Fibroblast of villous mesenchyme (primary cell): ENCODE measurements at places on chromosomes 2 and 18.

- no peak for DNase-seq
Observed at GRCh38 chr18:13487237-13487636, 239.1 kb downstream of the FAM210A start.

GRCh38 chr18:24373328-24373727 lies 24.3 kb downstream of the OSBPL1A start:
- no peak for DNase-seq

DNA sequence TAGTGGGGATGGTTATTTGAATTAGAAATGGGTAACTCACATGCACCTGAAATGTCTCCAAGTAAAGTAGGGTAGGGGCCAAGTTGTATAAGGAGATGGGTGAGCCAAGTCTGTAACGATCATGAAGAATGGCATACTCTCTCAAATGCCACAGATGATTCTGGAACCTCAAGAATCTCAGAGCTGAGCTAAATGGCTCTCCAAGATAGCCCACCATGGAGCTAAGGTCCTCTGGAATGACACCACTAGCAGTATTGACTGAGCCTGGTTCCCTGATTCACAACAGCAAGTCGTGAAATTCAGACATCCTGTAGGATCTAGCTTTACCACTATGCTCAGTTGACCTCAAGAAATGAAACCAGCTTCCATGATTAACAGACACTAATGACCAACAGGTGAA lies 115.9 kb upstream of the EPAS1 start:
- DNase-seq, result no peak

DNA sequence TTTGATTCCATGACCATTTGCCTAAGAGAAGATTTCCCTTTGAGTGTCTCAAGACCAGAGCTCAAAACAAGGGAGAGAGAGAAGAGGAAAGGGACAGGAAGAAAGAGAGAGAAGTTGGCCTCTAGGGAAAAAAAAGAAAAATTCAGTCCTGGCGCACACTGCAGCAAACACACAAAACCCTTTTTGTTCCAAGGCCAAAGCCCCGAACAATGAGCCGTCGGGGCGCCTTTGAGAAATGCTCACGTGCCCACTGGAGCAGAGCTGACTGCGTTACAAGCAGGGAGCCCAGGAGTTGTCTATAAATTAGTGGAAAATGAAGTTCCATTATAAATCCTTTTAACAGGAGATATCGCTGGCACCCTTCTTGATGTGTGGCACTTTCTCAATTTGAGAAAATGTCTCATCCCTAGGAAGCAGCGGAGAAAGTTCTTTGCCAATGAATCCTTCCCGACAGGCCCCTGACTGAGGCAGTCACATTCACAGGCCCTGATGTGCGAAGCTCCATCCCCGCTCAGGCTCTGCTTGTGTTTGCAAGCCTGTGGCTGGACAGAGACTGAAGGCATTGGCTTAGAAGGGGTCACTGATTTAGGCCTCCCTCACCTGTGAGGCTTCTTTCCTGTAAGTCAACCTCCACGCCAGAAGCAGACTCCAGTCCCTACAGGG lies 32.1 kb upstream of the NCKAP5 start:
- no peak for DNase-seq

- DNase-seq, result peak; percentile 5
Observed at GRCh38 chr2:179825494-179825893, 35.9 kb downstream of the ZNF385B start.

DNA sequence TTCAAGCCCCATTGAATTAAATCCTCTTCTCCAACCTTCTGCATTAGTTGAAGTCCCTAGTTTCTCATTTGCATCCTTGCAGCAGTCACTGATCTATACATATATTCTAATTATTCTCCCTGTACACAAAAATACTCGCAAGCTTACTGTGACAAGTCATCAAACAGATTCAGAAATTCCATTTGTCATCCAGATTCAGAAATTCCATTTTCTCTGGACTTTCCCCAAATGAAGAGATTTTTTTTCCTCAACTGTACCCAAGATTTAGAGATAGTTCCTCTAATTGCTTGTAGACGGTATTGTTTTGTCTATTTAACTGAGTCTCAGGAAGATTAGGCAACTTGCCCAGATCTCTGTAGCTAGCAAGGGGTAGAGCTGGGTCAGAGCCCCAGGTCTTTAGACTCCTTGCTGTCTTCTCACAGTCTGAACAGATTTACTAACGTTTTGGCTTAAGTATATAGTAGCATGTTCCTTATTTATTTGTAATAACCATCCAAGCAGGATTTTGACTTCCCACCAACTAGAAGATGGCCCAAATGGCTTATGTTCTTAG lies 34.2 kb downstream of the RAB12 start:
- peak; percentile 48 for DNase-seq

DNA sequence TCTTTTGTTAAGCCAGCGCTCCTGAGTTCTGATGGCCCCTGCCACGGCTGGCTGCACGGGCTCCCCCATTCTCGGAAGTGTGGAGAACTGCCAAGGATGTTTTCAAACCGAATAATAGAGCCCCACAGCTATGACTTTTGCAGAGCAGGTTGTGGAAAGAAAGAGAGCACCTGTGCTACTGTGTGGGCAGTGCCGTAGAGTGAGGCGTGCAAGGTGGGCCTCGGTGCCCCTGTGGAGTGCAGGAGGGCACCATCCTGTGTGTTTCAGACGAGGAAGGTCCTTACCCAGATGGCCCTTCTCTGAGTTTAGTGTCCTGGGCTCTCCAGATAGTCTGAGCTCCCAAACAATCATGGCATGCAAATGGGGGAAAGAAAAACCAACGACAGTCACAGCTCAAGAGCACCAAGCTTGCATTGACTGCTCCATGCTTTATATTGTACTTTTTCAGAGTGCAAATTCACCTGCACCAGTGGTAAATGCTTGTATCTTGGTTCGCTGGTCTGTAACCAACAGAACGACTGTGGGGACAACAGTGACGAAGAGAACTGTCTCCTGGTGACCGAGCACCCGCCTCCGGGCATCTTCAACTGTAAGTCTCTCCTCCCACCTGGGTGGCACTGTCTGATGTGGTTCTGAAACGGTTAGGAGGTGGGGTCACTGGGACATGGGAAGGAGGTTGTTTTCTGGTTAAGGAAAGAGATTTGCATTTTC lies 219.4 kb downstream of the LDLRAD4 start:
- DNase-seq, result no peak

DNA sequence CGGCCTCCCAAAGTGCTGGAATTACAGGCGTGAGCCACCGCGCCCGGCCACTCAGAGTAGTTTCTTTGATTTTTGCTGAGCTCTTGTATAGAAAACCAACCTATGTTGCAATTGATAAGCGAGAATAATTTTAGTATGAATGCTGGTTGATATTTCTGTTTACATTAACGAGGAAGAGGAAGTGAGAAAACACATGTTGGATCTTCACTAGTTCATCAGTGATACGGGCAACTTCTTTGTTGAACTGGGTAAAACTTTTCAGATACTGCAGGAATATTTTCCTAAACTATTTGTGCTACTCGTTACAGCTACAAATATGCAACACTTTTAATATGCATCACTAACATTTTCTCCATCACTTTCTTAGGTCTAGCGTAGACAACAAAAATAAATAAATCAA lies 67.9 kb upstream of the SLC25A52 start:
- no peak for DNase-seq

DNA sequence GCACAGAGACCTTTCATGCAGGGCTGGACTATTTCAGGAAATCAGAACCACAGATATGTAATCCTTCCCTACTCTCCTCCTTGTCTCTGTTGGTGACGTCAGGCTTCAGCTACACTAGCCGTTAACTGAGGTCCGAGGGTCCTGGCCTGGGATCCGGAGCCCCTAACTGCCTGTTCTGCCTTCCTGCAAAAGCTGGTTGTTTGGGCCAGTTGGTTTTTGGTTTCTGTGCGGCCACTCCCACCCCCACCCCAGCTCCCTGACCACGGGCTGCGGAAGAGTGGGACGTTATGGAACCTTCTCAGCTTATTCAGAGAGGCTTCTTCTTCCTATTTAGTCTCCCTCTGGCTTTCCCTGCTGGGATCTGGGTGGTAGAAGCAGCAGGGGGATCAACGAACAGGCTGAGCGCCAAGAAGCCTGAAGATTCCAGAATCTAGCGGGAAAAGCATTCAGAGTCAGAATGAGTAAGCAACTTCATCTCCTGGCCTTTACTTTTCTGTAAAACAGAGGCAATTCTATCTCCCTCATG lies 49.3 kb upstream of the ROCK2 start:
- peak; percentile 81 for DNase-seq

DNA sequence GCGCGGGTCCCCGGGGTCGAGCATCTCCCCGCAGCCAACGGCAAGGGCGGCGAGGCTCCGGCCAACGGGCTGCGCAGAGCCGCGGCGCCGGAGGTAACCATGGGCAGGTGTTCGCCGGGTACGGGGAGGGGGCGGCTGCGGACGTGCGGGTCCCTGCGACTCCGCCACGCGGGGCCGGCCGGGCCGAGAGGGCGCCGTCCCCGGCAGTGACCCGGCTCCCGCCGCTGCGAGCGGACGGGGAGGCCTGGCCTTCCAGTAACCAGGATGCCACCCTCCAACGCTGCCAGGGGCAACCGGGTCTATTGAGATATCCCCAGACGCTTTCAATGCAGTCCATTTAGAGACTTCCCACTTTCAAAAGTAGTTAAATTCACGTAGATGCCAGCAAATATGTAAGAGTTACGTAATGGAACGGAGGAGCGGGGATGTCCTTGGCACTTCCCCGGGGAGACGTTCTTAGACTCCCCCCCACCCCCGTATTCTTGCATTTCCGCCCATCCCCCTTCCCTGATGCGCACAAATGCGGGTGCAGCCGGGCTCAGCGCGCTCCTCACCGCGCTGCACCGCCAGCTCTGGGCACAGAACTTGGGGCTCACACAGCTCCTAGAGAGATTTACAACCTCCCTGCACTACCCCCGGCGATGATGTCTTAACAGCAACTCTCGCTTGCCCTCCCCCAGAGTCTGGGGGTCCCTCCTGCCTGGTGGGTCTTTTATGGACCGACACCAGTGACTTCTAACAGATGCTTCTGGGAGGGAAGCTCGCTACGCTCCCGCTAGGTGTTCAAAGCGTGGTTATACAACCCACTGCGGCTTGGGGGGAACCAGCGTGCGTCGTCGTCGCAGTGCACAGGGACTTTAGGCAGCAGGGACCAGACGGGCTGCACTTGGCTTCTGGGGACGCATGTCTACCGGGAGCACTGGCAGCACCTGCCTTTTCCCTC lies 657 bp downstream of the SGPP2 start:
- DNase-seq, result no peak
